ENCODE measurements at places on chromosomes 13 and 19. TPM values are rescaled to one million over a fixed set of nuclear protein-coding genes. Genes with fewer than 3 reads are reported as not detected.

DNA sequence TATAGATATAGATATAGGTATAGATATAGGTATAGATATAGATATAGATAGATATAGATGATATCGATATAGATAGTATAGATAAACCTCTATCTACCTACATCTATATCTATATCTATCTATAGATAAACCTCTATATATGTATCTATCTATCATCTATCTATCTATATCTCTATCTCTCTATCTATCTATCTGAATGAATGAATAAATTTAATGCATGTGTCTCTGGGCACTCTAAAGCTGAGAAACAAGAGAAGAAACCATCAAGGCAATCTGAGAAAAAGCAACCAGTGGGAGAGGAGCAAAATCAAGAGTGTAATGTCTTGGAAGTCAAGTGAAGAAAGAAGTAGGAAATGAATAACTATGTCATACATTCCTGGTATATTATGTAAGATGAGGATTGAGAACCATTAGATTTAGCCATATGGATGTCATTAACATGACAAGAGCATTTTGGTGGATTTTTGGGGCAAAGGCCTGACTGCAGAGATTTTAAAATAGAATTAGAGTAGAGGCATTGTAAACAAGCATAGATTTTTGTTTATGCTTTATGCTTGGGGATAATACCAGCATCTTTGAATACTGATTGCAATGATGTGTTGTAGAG, 1262.7 kb upstream of the MIR17HG start:
- no peak for DNase-seq

DNA sequence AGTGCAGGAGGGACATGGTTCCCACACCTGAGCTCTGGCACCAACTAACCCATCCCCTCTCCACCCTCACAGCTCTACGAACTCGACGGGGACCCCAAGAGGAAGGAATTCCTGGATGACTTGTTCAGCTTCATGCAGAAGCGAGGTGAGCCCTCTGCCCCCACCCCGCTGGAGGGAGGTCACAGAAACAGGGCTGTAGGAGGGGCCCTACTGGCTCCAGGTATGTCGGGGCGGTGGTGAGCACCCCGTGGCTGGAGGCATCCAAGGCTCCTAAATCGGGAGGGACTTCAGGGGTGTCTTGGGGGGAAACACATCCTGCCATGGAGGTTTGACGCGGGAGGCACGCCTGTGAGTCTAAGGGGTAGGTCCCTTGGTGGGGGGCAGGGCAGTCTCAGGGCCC, 24.1 kb upstream of the WDR18 start:
- no peak for DNase-seq

GRCh38 chr13:89790696-89791095, 1556.8 kb upstream of the MIR17HG start:
- no peak for DNase-seq

DNA sequence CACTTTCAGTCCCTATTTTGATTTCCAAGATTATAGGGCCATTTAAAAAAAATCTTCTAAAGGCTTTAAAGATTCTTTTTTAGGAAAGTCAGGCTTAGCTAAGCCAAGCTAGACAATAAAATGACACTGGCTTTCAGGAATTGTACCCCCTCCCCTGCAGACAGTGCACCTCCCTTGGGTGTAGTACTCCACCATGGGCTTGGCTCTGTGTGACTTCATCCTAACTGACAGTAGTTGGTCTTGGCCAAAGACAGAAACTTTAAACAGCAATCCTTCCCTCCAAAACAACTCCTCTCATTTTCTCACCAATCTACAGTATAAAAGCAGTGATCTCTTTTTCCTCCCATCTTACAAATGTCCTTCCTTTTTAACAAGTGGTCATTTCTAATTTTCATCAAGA, 283.0 kb downstream of the DNAJC15 start:
- DNase-seq: no peak

- DNase-seq: no peak
Measured at GRCh38 chr19:31659897-31660210, 310.6 kb upstream of the TSHZ3 start.

DNA sequence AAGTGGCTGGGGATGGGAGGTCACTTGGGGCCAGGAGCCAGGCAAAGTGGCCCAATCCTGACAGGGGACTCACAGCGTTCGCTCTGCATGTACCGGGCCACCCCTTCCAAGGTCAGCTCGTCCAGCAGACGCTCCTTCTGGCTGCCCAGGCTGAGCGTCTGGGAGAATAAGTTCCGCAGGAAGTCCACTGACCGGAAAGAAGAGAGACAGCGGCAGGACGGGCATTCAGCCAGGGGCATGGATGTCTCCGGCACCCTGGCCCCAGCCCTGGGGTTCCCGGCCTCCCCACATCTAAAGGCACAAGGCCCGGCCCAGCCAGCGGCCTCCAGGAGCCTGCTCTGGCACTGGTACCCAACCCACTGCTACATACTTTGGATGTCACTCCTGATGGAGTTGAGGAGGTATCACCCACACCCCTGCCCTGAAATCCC, 6.1 kb downstream of the SIRT2 start:
- DNase-seq: no peak

DNA sequence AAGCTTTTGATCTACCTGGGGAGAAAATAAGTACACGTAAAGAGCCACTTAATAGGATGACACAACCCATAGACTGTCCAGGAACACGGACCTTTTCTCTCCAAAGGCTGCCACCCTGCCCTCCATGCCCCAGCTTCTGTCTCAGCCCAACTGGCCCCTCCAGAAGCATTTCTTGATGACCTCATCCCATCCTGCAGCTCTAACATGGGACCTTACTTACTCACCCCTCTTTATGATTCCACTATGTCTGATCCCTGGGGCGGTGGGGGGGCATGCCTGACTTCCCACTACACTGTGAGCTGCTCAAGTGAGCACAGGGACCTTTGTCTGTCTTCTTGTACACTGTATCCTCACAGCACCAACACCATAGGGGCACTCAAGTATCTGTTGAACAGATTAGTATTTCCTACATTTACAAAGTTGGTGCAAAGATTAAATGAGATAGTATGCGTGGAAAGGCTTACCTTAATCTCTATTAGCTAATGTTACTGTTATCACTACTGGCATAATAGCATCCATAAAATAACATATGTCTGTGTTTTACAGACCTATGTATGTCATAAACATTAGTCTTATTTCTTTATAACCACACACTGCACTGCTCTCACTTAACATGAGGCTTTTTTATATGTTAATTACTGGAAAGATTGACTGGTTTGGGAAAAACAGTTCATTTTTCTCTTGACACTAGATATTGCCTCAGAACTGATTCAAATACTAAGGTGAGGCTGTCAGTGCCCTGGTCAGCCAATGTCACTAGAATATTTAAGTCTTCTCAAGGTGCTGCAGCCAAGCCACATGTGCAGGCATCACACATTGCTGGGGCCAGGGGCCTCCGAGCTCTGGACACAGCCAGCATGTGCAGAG, 100.9 kb downstream of the FOXO1 start:
- no peak for DNase-seq

DNA sequence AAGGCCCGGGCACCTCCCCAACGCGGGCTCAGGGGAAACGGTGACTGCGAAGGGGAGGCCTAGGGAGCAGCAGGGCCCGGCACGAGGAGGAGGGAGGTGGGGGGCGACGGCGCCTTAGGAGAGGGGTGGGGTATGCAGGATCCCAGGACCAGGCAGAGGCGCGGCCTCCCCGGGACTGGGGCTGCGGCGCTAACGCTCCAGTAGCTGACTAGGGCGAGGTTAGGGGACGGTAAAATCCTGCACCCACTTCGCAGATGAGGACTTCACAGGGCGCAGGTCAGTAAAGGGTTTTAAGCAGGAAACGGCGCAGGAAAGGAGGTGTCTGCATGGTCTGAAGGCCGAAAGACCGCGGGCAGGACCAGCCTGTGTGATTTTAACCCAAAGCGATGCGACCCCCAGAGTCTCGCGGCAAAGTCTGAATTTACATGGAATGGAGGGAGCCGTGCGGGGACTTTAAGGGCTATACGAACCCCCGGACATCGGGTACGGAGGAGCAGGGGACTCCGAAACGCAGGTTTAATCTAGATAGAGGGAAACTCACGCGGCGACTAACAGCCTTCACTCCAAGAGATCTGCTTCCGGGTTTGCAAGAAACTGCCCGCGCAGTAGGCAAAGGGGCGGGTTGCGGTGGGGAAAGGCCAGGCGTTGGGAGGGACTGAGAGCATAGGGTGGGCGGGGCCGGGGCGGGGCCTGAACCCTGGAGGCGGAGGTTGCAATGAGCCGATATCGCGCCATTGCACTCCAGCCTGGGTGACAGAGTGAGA, at the start of gene ZNF665:
Gene ZNF665 (minus strand): TSS at position 588 of the 764 bp plus-strand sequence. CDS start 10,460 bp downstream, outside the sequence.
- DNase-seq: peak; percentile 88

GRCh38 chr13:39929583-39929982, 274.1 kb downstream of the COG6 start:
- DNase-seq: no peak

GRCh38 chr13:107322228-107322627, 754.3 kb upstream of the ARGLU1 start:
- no peak for DNase-seq

DNA sequence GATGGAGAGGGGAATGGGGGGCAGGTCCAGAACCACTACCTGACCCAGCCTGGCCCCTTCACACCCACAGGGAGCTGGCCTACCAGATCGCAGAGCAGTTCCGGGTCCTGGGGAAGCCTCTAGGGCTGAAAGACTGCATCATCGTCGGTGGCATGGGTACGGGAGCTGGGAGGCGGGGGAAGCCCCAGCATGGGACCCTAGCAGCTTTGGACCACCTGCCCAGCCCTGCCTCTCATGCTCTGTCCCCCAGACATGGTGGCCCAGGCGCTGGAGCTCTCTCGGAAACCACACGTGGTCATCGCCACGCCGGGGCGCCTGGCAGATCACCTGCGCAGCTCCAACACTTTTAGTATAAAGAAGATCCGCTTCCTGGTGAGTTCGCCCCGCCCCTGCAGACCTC, 2.1 kb downstream of the DDX49 start:
- DNase-seq: no peak

- DNase-seq: no peak
Measured at GRCh38 chr19:1141944-1142343, 32.1 kb downstream of the SBNO2 start.

- peak; percentile 89 for DNase-seq
Measured at GRCh38 chr19:29837448-29837981, 25.7 kb downstream of the CCNE1 start.

DNA sequence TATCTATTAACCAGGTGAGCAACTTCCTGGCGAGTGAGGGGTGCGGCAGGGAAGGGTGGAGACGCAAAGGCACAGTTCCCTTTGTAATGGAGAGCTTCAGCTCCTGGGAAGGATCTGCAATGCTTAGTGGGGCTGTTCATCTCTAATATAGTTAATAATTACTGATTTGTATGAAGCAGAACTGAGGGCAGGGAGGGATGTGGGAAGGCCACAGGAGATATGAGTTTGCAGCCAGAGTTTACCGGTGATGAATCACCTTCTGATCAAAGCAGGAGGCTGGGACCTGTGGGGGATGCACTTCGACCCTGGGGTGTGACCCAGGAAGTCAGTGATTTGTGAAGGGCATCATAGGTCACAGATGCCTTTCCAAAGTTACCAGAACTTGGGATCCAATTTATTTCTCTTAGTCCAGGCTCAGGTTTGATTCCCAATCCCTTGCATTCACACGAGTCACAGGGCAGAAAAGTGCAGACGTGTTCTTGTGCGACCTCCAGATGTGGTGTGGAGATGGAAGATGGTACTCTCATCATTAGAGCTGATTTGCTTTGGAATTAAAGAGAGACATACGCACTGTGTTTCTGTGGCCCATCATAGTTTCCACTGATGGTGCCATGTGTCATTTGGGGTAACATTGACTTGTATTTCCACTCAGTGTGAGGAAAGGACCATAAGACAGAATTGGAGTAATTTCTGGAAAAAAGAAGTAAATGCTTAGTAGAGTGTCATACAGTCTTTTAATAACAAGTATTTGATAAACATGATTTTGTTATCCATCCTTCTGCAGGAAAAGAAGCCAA, 55.0 kb downstream of the LRCH1 start:
- DNase-seq: peak; percentile 19

GRCh38 chr13:21399741-21400140, 59.4 kb downstream of the ZDHHC20 start:
- peak; percentile 22 for DNase-seq

DNA sequence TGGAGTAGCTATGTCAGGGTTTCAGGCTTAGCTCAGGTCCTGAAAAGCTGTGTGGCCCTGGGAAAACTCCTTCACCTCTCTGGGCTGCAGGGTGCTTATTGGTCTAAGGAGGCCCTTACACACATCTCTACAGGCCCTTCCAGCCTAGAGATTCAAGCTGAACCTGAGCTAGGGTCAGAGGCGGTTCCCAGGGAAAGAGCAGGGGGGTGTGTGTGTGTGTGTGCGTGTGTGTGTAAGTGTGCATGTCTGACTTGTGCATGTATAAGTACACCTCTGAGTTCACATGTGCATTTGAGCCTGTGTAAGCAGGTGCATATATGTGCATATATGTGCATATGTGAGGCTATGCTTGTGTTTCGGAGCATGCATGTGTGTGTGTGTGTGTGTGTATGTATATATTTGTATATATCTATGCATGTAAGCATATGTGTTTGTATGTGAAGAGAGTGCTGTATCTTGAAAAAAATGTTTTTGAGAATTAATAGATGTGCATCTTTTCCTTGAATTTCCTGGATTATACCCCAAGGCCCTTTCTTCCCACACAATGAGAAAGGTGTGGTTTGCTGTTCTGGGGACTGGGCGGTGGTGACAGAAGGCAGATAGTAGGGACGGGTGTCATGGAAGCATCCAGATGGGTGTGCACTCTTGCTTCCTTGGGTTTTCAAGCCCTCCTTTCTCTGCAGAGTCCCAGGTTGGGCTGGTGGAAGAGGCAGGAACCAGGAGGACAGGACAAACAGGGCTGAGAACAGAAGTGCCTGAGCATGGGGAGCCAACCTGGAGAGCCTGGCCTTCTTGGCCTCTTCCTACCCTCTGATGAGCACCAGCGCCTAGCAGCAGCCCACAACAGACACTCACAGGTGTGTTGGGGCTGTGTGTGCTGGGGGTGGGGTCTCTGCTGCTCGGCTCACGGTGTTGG, 150.3 kb upstream of the TSHZ3 start:
- DNase-seq: no peak

DNA sequence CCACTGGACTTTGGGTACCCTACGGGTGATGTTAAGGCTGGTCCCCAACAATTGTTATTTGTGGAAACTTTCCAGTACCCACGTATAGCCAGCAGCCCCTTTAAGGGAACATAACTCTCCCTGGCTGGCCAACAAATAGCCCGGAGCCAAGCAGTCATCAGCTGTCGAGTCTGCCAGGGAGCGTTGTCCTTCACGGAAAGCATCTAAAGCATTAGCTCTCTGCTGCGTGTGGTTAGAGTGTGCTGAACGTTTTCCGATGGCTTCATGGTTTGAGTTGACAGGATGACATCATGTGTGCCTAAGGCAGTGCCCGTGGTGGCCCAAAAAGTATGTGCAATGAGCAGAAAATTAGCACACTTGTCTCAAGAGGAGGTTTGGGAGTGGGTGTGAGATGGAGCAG, 3.3 kb upstream of the ZNF556 start:
- DNase-seq: no peak

Gene CLIP3
- 1.4 TPM for total RNA-seq

Gene FREM2
- not detected for total RNA-seq

Gene CADM4
- total RNA-seq: 0.30 TPM

Gene FCAR
- total RNA-seq: not detected
